ENCODE measurements at places on chromosomes 12 and 14.
A peak's percentile ranks its signal among the peaks of the same experiment; 100 is the strongest.

DNA sequence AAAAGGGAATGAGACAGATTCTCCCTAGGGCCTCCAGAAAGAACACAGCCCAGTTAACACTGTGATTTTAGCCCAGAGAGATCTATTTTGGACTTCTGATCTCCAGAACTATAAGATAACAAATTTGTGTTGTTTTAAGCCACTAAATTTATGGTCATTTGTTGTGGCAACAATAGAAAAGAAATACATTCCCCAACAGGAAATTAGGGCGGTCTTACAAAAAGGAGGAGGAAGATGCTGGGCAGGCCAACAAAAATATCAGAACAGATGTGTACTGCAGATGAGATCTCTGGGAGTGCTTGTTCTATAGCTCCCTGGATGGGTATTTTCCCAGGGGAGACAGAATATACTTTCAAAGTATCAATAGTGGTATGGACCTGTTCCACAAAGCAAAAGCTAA is 32.0 kb upstream of the SOCS2 start:
- no peak for DNase-seq

- no peak for DNase-seq
Measured at GRCh38 chr12:97758194-97758501, 295.5 kb downstream of the RMST start.

- no peak for DNase-seq
Measured at GRCh38 chr14:89625731-89626232, 208.7 kb upstream of the FOXN3 start.

DNA sequence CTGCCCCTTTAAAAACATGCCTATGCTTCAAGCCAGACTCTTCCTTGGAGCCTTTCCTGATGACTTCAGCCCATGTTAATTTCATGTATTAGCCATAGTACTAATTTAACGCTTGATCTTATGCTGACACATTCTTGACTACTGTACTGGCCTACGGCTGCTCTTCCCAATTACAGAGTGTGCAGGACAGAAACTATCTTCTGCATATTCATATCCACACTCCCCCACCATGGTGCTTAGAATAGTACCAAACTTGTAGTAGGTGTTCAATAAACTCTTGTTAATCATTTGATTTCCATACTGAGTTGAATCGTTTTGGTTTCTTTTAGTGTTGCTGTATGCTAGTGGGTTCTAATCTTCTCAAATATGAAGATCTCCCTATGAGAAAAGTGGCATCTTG is 21.8 kb upstream of the DGLUCY start:
- DNase-seq, result no peak

DNA sequence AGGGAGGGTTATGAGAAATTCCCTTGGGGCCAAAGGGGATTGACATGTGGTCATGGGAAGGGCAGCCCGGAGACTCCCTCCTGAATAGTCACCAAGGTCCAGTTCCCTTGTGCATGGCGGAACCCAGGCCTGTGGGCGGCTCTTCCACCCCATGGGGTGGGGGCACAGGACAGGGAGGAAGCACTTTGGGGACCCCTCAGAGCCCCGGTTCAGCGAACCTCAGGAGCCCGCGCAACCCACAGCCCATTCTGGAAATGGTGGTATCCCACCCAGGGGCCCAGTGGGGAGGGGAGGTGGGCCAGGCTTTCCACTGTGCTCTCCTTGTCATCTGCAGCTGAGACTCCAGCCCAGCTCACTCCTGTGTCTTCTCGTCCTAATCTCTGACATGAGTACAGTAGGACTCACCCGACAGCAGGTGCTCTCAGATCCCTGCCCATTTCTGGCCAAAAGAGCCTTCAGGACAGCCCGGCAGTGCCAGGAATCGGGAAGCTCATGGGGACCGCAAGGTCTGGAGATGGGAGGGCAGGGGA is 255.2 kb upstream of the SFSWAP start:
- DNase-seq, result no peak

DNA sequence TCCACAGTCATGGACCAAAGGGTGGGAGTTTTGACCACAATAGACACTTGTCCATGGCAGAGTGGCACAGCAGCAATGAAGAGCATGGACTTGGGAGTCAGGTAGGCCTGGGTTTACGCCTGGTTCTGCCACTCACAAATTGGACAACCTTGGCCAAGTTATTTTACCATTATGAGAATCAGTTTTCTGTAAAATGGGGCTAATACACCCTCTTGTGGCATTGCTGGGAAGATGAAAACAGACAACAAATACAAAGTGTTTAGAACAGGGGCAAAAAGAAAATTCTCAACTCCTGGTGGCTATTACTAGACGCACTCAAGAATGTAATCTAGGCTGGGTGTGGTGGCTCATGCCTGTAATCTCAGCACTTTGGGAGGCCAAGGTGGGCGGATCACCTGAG is 2.6 kb downstream of the C12orf43 start:
- no peak for DNase-seq

DNA sequence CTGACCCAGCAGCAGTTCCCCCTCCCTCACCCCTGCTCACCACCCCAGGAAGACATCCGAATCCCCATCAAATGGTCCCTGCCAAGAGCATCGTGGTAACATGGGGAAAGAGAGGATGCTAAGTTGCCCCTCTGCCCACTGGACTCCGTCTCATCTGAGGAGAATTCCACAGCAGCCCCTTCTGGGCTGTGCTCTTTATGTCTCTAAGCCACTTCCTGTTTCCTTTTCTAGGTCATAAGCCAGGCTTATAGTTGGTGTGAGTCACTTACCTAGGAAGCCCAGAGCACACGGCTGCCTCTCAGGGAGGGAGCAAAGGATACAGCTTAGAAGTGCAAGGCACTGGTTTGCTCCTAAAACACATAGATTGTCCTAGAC is 76.0 kb downstream of the VCPKMT start:
- peak; percentile 20 for DNase-seq

GRCh38 chr12:92234533-92234932 is 88.9 kb upstream of the BTG1 start:
- DNase-seq, result no peak
